ENCODE measurements at places on chromosomes 7 and 10. TPM values are rescaled to one million over a fixed set of nuclear protein-coding genes. Genes with fewer than 3 reads are reported as not detected.

The PDE6C gene
- not detected for total RNA-seq

The PCGF5 gene
- total RNA-seq = 25.0 TPM

The NACAD gene
- total RNA-seq = 0.12 TPM

The HOXA13 gene
- total RNA-seq = 12.1 TPM

The EGFR gene
- 64.6 TPM for total RNA-seq

GRCh38 chr10:98994030-98994429, 241.6 kb downstream of the HPSE2 start:
- no peak overlapping the region for H3K27ac ChIP-seq
- H3K4me3 ChIP-seq = no peak overlapping the region
- no peak for DNase-seq
- H3K27me3 ChIP-seq = no peaks in the 10 kb centered on the region

- H3K27me3 ChIP-seq = peaks cover 19% of the 10 kb centered on the region
- no peaks in the 10 kb centered on the region for H3K36me3 ChIP-seq
- no peak overlapping the region for H3K4me3 ChIP-seq
- DNase-seq = no peak
- peaks cover 2% of the 10 kb centered on the region for H3K4me1 ChIP-seq
- H3K27ac ChIP-seq = no peak overlapping the region
Observed at GRCh38 chr10:133150226-133150625, 9.8 kb upstream of the KNDC1 start.

DNA sequence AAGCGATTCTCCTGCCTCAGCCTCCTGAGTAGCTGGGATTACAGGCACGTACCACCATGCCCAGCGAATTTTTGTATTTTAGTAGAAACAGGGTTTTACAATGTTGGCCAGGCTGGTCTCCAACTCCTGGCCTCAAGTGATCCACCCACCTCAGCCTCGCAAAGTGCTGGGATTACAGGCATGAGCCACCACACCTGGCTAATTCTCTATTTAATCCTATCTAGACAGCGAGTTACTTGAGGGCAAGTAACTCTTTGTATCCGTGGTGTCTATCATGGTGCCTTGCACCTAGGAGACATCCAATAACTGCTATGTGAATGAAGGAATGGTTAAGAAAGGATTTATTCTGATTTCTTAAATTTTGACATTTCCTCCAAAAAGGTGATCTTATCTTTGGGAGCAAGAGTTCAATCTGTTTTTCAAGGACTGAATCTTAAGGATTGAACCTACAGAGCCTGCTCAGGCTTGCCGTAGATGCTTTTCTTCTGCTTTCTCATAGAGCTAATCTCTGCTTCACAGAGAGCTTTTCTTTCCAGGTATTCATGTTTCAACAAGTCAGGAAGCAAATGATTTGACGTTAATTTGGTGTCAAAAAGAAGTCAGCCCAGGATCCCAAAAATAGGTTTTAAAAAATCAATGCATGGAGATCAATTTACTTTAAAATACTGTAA, 101.6 kb downstream of the CUL2 start:
- no peaks in the 10 kb centered on the region for H3K36me3 ChIP-seq
- DNase-seq = no peak
- no peak overlapping the region for H3K27ac ChIP-seq
- H3K4me1 ChIP-seq = peaks cover 14% of the 10 kb centered on the region
- H3K27me3 ChIP-seq = no peaks in the 10 kb centered on the region
- H3K4me3 ChIP-seq = no peak overlapping the region

DNA sequence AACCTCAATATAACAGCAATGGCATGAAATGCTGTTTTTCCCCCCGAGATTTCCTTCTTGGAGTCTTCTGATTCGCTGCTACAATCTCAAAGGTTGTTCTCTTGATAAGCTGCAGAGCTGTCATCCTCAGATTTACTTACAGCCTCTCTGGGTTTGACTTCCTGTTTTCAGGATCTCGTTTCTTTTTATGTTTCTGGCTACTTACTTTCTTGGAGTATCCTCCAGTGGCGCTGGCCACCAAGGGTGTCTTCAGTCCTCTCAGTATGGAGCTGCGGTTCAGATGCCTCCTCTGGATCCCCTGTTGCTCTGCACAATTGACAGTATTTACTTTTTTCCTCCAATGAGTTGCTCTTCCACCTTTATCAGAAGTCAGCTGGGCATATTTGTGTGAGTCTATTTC, 152.0 kb upstream of the TMEM72 start:
- no peak overlapping the region for H3K4me3 ChIP-seq
- no peaks in the 10 kb centered on the region for H3K27me3 ChIP-seq
- H3K27ac ChIP-seq = no peak overlapping the region

DNA sequence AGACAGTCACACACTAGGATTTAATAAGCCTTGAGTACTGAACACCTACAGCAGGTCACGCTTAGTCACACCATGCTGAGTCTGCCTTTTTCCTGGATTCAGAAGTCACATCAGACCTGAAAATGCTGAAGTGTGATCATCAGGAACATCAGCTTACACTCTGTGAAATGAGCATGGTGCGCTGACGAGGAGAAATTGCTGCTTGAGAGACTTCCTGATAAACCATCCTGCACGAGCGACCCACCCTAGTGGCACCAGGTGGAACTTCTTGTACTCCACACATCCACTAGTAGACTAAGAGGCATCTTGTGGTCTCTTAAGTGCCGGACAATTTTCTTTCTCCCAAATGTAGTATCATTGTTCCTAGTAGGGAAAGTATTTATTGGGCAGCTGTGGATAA, 51.8 kb upstream of the MRLN start:
- no peaks in the 10 kb centered on the region for H3K27me3 ChIP-seq
- no peak overlapping the region for H3K4me3 ChIP-seq
- H3K36me3 ChIP-seq = peaks cover 54% of the 10 kb centered on the region
- peak; percentile 71 for DNase-seq

GRCh38 chr10:104190695-104191094, 41.5 kb downstream of the CFAP43 start:
- H3K27ac ChIP-seq = no peak overlapping the region
- DNase-seq = no peak
- no peaks in the 10 kb centered on the region for H3K4me1 ChIP-seq
- H3K36me3 ChIP-seq = no peaks in the 10 kb centered on the region

DNA sequence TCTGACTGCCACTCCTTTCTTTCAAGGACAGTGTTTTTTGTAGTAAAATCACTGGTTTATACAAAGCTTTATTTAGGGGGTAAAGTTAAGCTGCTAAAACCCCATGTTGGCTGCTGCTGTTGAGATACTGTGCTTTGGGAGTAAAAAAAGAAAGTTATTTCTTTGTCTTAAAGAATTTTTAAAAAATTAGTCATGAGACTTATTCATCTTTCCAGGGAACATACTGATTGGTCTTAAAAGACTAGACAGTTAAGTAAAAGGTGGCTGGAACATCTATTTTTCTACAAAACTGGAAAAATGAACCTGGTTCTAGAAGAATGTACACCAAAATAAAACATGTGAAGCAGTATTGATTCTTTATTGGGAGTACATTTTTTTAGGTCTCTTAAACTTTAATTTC, 20.6 kb downstream of the BBIP1 start:
- H3K27ac ChIP-seq = no peak overlapping the region
- DNase-seq = no peak
- H3K27me3 ChIP-seq = no peaks in the 10 kb centered on the region
- H3K36me3 ChIP-seq = no peaks in the 10 kb centered on the region

GRCh38 chr7:1853431-1853985, 183.4 kb downstream of the ELFN1 start:
- H3K36me3 ChIP-seq = no peaks in the 10 kb centered on the region
- no peak for DNase-seq
- H3K27me3 ChIP-seq = no peaks in the 10 kb centered on the region
